ENCODE measurements at places on chromosomes 12 and 14. TPM values are rescaled to one million over a fixed set of nuclear protein-coding genes. Genes with fewer than 3 reads are reported as not detected.

B4GALNT1 gene
- polyA plus RNA-seq: 5.2 TPM

TBX3 gene
- polyA plus RNA-seq: 10.2 TPM

TAS2R7 gene
- not detected for polyA plus RNA-seq

TMEM132D gene
- not detected for polyA plus RNA-seq

DNA sequence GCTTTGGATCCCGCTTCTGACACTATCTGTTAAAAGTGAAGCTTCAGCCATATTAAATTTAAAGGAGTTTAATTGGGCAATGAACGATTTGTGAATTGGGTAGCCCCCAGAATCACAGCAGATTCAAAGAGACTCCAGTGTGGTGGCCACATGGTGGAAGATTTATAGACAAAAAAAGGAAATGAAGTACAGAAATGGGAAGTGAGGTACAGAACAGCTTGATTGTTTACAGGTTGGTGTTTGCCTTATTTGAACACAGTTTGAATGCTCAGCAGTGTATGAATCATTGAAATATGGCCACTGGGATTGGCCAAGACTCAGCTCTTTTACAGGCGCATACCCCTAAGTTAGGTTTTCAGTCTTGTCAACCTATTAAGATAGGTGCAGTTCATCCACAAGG is 21.9 kb downstream of the CCDC91 start:
- DNase-seq: no peak

GRCh38 chr14:24172871-24173281 is 996 bp downstream of the REC8 start:
- DNase-seq: peak; percentile 42

DNA sequence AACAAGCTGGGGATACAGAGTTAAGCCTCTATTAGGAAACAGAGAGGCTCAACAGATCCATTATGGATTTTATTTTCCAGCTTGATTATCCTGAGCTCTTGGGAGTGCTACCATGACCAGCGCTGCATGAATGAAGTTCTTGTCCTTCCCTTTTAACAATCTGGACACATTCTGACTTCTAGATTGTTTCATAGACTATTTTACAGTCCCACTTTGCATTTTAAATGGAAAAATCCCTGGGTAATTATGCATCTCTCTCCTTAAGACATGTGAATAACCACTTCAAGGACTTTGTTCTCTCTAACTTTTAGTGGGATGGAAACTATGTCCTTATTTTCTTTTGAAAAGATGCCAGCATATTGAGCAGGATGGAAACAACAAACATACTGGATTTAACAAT is 2.0 kb downstream of the CCDC198 start:
- DNase-seq: no peak

CLEC4D gene
- not detected for polyA plus RNA-seq

- DNase-seq: no peak
Observed at GRCh38 chr12:50725011-50725942, 38.6 kb upstream of the ATF1 start.

- no peak for DNase-seq
Observed at GRCh38 chr12:5577211-5577612, 145.3 kb downstream of the NTF3 start.

ST8SIA1 gene
- polyA plus RNA-seq: 0.12 TPM

- DNase-seq: peak; percentile 67
Observed at GRCh38 chr12:98895086-98895651, 250.1 kb downstream of the APAF1 start.

NINJ2 gene
- polyA plus RNA-seq: 0.07 TPM

GRCh38 chr14:51304438-51304837 is 64.4 kb downstream of the TMX1 start:
- DNase-seq: no peak

DNA sequence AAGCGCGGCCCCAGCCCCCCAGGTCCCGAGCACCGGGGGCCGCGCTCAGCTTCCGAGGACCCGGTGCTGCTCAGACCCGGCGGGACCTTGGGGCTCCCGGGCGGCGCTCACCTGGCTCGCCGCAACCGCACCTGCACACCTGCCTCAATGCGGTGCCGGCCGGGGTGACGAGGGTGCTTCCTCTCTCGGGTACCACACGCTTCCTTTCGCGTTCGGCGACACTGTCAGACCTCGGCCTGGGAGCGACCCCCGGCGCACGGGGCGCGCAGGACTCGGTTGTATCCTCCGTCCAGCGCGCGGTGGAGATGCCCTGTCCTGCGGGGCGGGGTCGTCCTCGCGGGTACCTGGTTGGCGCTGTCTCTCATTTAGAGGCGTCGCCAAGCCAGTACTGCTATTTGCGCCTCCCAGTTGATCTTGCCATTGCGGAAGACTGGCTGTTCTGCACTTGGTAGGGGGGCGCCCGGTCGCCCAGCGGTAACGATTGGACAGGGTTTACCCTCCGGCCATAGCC is 718 bp downstream of the PACS2 start:
- DNase-seq: peak; percentile 68

GRCh38 chr12:93707836-93708235 is 30.7 kb downstream of the CRADD start:
- DNase-seq: no peak

- no peak for DNase-seq
Observed at GRCh38 chr14:29684926-29685325, 242.7 kb downstream of the PRKD1 start.

GRCh38 chr14:99698642-99699041 is 14.5 kb downstream of the CYP46A1 start:
- DNase-seq: no peak

GRCh38 chr12:5493018-5493417 is 61.1 kb downstream of the NTF3 start:
- DNase-seq: no peak

DNA sequence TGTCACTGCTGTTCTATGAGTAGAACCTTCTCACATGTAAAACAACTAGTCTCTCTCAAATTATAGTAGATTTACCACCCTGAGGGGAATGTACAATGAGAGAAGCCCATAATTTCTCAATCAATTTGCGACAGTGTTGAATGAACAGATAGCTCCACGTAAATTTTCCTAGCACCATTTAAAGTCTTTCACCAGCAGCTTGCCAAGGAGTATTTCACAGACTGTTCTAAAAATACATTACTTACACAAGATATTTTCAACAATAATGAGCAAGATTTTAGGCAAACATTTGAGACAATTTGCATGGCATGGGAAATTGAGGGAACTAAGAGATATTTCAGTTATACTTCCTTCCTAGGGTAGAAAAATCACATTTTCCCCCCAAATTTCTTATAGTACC is 151.6 kb downstream of the KICS2 start:
- DNase-seq: no peak

DNA sequence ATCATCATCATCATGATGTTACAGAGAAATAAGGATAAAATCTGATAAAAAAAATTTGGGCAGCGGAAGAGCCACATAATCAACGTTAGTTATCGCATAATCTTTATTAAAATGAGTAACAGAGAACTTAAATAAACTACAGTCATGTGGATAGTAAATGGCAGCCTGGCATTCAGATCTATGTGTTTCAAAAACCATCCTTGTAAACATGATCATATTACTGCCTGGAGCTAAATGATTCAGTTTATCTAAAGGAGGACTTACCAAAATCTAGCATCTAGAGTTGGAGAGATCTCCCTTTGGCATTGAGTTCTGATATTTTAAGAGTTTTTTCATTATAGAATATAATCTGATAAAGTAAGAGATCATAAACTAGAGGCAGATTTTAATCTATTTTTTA is 200.1 kb upstream of the MGAT4C start:
- no peak for DNase-seq

APOF gene
- not detected for polyA plus RNA-seq

ADAM20 gene
- 0.05 TPM for polyA plus RNA-seq

PMEL gene
- polyA plus RNA-seq: 2.7 TPM

DNA sequence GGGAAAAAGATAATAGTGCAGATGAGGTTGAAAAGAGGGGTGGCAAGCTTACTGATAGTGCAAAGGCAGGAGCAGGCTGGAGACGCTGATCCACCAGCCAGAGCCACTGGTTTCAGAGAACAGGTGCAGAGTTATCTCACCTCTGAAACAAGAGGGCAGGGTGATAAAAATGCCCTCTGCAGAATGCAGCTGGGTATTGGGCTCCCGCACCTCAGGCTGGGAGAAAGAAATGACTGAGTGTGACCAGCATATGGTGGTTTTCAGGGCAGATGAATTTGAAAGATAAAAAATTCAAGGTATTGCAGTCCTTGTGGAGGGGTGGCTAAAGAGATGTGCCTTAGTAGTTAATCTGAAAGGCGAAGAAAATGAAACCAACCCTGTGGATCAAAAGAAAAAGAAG is 2.9 kb upstream of the TMEM30B start:
- DNase-seq: no peak

CYP27B1 gene
- 2.3 TPM for polyA plus RNA-seq

- DNase-seq: no peak
Observed at GRCh38 chr12:66612090-66612775, 66.6 kb downstream of the GRIP1 start.

GRCh38 chr12:117032593-117033381 is 66.4 kb downstream of the TESC start:
- no peak for DNase-seq

DNA sequence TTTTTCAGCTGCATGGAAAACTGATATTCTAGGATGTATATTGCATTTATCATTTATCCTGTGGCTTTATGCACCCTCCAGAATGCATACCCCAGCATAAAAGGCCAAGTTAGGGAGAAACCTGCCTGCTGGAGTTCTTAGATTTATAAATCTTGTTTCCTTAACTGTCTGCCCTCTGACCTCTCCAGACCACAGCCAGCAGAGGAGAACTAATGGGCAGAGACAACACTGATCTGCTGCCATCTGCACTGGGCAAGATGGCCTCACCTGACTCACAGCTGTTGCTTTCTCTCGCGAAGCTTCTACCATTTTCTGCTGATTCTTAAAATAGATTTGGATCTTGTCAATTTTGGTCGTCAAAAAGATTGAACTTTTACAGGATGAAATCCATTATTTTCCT is 65.8 kb downstream of the PPP2R5C start:
- no peak for DNase-seq

DNA sequence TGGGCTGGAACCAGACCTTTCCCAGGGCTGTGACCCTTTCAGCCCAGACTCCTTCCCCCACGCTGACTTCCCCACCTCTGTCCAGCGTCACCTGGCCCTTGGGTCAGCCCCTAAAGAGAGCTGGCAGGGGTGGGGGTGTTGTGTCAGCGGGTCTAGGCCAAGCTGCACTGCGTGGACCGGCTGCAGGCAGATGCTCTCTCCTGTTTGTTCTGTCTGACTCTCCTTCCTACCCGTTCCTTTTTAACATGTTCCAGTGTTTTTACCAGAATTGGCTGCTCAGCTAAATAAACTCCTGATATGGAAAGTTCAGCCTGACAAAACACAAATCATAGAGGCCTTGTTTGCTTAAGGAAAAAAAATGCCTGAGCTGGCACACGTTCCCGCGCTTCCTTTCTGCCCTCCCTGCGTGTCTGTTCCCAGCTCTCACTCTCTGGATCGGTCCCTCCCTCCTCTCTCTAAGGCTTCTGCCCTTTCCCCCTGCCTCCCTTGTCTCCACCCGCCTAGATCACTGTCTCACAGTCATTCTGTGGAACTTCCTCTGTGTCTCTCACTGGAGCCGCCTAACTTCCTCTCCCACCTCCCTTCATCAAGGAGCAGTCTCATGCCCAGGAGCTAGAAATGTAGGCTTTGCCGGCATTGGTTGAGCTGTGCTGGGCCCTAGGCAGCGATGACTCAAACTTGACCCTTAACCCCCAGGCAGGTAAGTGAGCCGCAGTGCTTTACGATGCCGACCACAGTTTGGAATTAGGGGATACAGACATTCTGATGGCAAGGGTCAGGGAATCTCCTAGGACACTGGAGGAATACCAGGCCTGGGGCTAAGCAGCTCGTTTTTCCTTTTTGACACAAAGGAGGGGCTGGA is 15.5 kb upstream of the MLXIP start:
- peak; percentile 51 for DNase-seq

GRCh38 chr12:24772813-24773212 is 176.1 kb downstream of the BCAT1 start:
- DNase-seq: no peak

DNA sequence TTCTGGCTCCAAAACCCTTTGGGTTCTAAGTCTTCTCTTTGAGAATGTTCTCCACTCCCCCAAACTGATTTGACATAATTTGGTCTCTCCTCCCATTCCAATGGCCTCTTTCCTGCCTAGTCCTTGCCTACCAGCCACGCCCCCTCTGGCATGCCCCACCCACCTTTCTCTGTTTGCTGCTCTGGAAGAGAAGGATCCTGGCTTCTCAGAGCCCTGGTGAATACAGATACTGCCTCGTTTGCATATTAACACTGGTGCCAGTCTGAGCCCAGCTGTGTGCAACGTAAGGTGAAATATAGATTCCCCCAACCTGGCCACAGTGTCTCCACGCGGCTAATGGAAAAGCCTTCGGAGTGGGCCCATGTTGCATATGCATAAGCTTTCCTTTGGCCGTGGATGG is 79.7 kb downstream of the PAPOLA start:
- peak; percentile 16 for DNase-seq

DNA sequence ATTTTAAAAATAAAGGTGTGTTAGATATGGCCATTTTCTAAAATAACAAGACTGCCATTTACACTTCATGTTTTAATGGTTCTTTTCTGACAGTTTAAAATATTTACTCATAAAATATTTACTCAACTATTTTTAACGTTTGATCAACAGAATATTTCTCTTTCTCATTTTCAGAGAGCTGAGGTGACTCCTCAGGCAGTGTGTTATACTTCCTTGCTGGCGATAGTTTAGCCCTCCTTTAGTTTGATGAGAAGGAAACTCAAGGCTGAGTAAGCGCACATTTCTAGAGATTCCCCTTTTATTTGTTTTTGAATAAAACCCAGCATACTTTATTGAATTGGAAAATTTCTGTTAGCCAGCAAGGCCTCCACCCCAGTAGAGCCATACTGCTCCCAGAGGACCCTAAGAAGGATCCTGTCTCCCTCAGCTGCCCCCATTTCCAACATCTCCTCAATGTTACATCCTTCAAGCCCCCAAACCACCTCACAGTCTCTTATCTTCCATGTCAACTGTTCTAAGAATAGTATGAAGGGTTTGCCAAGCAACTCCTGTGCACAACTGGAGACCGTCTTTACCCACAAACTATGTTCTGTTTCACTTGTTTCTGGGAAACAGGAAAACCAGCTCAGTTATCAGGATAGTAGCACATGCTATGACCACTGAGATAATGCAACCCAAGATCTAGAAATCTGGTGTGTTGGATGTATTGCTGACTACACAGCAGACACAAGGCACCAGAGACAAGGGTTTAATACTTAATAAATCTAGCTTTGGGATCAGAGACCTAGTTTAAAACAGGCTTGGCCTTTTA is 129.5 kb downstream of the STXBP6 start:
- DNase-seq: no peak

GRCh38 chr12:116582610-116583009 is 23.4 kb downstream of the MAP1LC3B2 start:
- no peak for DNase-seq

Data from SK-N-SH (cell line).